ENCODE measurements at places on chromosomes 5 and 9.

GRCh38 chr5:139378101-139378825, 4.8 kb downstream of the SLC23A1 start:
- H3K36me3 ChIP-seq, result no peaks in the 10 kb centered on the region
- no peaks in the 10 kb centered on the region for H3K27me3 ChIP-seq
- H3K4me1 ChIP-seq, result peaks cover 22% of the 10 kb centered on the region
- no peak overlapping the region for H3K27ac ChIP-seq
- no peak for DNase-seq

DNA sequence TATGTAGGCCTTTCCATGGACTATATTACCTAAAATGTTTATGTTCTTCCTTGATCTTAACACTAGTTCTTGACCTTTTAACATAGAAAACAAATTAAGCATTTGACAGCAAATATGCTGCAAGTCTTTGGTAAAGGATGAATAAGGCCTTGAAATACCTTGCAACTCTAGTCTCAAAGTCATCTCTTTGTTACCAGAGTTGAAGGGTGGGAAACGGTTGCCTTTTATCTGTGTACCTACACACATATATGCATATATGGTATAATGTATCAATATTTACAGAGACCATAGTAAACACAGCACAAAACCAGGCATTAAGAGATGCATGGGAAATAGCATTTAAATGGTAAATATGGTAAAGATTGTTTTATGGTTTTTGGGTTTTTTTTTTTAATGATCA, 16.5 kb downstream of the KIF2A start:
- H3K4me3 ChIP-seq, result no peak overlapping the region
- DNase-seq, result no peak
- H3K27ac ChIP-seq, result no peak overlapping the region

DNA sequence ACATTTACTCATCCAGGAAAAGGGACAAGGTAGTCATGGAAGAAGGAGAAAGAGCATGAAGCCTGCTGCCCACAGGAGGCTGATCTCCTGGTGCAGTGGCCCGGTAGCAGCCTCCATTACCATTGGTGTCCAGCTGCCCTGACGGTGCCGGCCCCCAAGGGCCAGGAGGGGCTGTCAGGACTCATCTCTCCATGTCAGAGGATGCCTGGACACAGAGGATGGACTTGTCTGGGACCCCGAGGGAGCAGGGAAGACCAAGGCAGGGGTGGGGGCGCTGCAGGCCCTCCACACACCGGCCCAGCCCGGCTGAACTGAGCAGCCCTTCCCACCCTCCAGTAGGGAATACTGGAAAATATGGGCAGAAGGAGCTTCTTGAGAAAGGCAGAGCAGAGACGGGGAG, 52.2 kb downstream of the IRX2 start:
- H3K27me3 ChIP-seq, result no peaks in the 10 kb centered on the region
- H3K27ac ChIP-seq, result no peak overlapping the region
- no peak for DNase-seq
- H3K4me3 ChIP-seq, result no peak overlapping the region

- no peak overlapping the region for H3K27ac ChIP-seq
- H3K4me1 ChIP-seq, result no peaks in the 10 kb centered on the region
- no peak for DNase-seq
- H3K4me3 ChIP-seq, result no peak overlapping the region
- no peaks in the 10 kb centered on the region for H3K27me3 ChIP-seq
These were observed 42.8 kb upstream of the GDNF start for GRCh38 chr5:37882636-37883035.

- no peaks in the 10 kb centered on the region for H3K27me3 ChIP-seq
- no peaks in the 10 kb centered on the region for H3K4me1 ChIP-seq
- H3K36me3 ChIP-seq, result no peaks in the 10 kb centered on the region
- H3K27ac ChIP-seq, result no peak overlapping the region
- no peak overlapping the region for H3K4me3 ChIP-seq
These were observed 734.5 kb upstream of the NUDT12 start for GRCh38 chr5:104297076-104297475.

GRCh38 chr9:84067821-84068220, 87.2 kb downstream of the RMI1 start:
- no peak overlapping the region for H3K4me3 ChIP-seq
- DNase-seq, result no peak
- no peaks in the 10 kb centered on the region for H3K27me3 ChIP-seq
- no peaks in the 10 kb centered on the region for H3K4me1 ChIP-seq
- H3K27ac ChIP-seq, result no peak overlapping the region

- no peaks in the 10 kb centered on the region for H3K36me3 ChIP-seq
- no peaks in the 10 kb centered on the region for H3K4me1 ChIP-seq
- H3K27me3 ChIP-seq, result no peaks in the 10 kb centered on the region
- no peak overlapping the region for H3K4me3 ChIP-seq
- no peak overlapping the region for H3K27ac ChIP-seq
These were observed 27.9 kb downstream of the USP20 start for GRCh38 chr9:129863059-129863690.

DNA sequence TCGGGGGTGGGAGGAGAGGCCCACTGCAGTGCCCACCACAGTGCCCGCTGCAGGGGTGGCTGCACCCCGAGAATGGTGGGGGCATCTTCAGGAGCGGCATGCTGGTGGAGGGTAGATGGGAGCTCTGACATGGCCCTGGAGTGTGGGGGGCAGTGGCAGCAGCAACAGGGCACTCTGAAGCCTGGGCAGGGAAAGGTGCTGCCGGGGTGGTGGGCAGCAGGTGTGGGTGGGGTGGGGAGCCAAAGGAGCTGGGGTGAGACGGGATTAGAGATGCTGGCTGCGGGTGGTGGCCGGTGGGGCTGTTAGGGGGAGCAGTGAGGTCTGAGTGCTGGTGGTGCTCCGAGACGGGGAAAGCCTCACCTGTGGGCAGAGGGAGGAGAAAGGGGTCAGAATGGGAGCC, 18.0 kb downstream of the FAM193B start:
- H3K36me3 ChIP-seq, result no peaks in the 10 kb centered on the region
- H3K4me3 ChIP-seq, result no peak overlapping the region
- H3K4me1 ChIP-seq, result no peaks in the 10 kb centered on the region
- no peak overlapping the region for H3K27ac ChIP-seq
- H3K27me3 ChIP-seq, result no peaks in the 10 kb centered on the region

GRCh38 chr9:128626181-128626580, 30.5 kb downstream of the DYNC2I2 start:
- no peaks in the 10 kb centered on the region for H3K4me1 ChIP-seq
- H3K36me3 ChIP-seq, result no peaks in the 10 kb centered on the region
- no peak for DNase-seq
- H3K27ac ChIP-seq, result no peak overlapping the region
- H3K27me3 ChIP-seq, result no peaks in the 10 kb centered on the region

- no peak overlapping the region for H3K27ac ChIP-seq
- H3K36me3 ChIP-seq, result no peaks in the 10 kb centered on the region
- H3K4me3 ChIP-seq, result no peak overlapping the region
- H3K4me1 ChIP-seq, result no peaks in the 10 kb centered on the region
- no peak for DNase-seq
These were observed 218.9 kb upstream of the NMUR2 start for GRCh38 chr5:152623951-152624350.

GRCh38 chr9:107422189-107423185, 67.1 kb downstream of the KLF4 start:
- no peaks in the 10 kb centered on the region for H3K4me1 ChIP-seq
- peak; percentile 79 for DNase-seq
- no peak overlapping the region for H3K4me3 ChIP-seq
- H3K27me3 ChIP-seq, result no peaks in the 10 kb centered on the region
- H3K27ac ChIP-seq, result no peak overlapping the region
- no peaks in the 10 kb centered on the region for H3K36me3 ChIP-seq

GRCh38 chr9:136880651-136881050, 5.7 kb upstream of the TRAF2 start:
- no peaks in the 10 kb centered on the region for H3K36me3 ChIP-seq
- no peaks in the 10 kb centered on the region for H3K27me3 ChIP-seq
- no peak overlapping the region for H3K4me3 ChIP-seq
- H3K27ac ChIP-seq, result no peak overlapping the region
- no peak for DNase-seq

DNA sequence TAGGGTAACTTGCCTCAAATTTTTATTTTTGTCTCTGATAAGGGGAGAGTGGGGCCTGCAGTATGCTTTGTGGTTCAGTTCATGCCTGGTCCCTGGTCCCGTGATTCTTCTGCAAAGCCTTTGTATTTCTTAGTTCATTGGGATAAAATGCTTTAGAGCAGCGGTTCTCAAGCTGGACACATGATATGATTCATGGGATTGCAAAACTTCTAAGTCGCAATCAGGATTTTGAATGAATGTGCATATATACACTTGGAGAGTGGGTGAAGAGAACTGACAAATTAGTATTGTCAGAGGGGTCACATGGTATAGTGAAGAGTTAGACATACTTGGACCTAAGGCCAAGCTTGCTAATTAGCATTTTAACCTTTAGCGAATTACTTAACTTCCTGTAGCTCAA, 265.4 kb upstream of the KLF9 start:
- no peak overlapping the region for H3K4me3 ChIP-seq
- H3K4me1 ChIP-seq, result no peaks in the 10 kb centered on the region
- no peak overlapping the region for H3K27ac ChIP-seq
- no peak for DNase-seq
- no peaks in the 10 kb centered on the region for H3K27me3 ChIP-seq

GRCh38 chr5:116271446-116272025, 186.7 kb downstream of the COMMD10 start:
- no peak for DNase-seq
- H3K36me3 ChIP-seq, result no peaks in the 10 kb centered on the region
- H3K27me3 ChIP-seq, result no peaks in the 10 kb centered on the region
- no peak overlapping the region for H3K27ac ChIP-seq

DNA sequence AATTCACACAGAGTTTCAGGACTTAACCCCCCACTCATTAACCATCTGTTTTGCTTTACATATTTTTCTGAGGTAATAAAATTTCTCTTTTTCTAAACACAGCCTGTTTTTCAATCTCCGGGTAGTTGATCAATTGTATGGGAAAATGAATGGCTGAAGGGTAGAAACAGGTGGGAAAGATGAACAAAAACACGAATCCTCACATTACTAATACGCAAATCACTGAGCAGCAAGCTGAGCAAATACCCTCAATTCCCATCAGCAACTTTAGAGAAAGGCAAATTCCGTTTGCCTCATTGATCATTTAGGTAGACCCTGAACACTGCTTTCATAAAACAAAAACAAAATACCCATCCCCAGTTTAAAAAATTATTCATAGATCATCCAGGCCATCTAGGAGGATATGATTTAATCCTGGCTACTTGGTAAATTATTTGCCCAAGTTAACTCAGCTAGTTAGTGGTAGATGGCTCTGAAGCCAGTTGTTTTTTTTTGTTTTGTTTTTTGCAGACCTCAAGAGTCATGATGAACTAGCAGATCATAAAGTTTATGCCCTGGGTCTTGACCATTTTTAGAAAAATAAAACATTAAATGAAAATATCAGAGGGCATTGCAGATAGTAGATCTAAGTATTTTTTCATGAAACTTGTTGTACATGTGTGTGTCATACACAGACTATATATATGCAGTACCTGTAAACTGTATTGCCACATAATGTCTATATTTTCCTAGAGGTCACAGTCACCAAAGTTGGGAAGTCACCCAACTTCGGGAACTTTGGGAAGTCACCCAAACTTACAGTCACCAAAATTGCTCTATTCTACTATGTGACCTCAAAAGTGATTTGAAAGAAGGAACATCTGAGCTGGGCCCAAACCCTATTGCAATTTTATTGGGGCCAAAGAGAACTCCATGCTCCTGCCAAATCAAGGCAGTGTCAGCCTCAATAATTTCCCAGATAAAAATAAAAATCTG, 1.6 kb upstream of the CD274 start:
- no peak overlapping the region for H3K27ac ChIP-seq
- no peaks in the 10 kb centered on the region for H3K27me3 ChIP-seq
- H3K36me3 ChIP-seq, result no peaks in the 10 kb centered on the region

- H3K27ac ChIP-seq, result no peak overlapping the region
- DNase-seq, result no peak
- H3K4me3 ChIP-seq, result no peak overlapping the region
- H3K4me1 ChIP-seq, result no peaks in the 10 kb centered on the region
- H3K36me3 ChIP-seq, result no peaks in the 10 kb centered on the region
These were observed 69.8 kb upstream of the TNFSF8 start for GRCh38 chr9:115000217-115000639.

- H3K36me3 ChIP-seq, result no peaks in the 10 kb centered on the region
- no peak for DNase-seq
- H3K27ac ChIP-seq, result no peak overlapping the region
These were observed 88.0 kb upstream of the MAN2A1 start for GRCh38 chr5:109601736-109602135.

GRCh38 chr5:135069895-135070657, 36.0 kb upstream of the PITX1 start:
- H3K4me3 ChIP-seq, result no peak overlapping the region
- no peaks in the 10 kb centered on the region for H3K27me3 ChIP-seq
- no peak for DNase-seq

DNA sequence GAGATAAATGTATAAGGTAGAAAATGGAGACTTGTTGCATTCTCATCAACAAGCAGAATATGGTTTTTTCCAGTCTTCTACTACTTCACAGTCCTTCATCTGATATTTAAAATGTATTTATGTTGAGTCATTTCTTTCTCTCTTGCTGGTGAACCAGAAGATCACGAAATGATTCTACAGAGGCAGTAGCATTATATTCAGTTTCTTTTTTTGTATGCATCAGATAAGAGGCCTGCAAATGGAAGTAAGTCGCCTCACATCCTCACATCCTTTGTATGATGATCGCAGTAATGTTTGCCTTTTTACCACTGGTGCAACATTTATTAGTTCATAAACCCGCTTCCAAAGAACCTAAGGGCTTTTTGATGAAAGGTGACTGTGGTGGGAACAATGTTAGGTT, 22.1 kb upstream of the IL13 start:
- H3K4me1 ChIP-seq, result no peaks in the 10 kb centered on the region
- H3K4me3 ChIP-seq, result no peak overlapping the region
- H3K36me3 ChIP-seq, result peaks cover 57% of the 10 kb centered on the region

- H3K36me3 ChIP-seq, result no peaks in the 10 kb centered on the region
- no peaks in the 10 kb centered on the region for H3K27me3 ChIP-seq
- H3K4me3 ChIP-seq, result peak overlapping the region; percentile 0
- peak overlapping the region; percentile 43 for H3K27ac ChIP-seq
- peaks cover 4% of the 10 kb centered on the region for H3K4me1 ChIP-seq
- DNase-seq, result no peak
These were observed 243.4 kb upstream of the KLF4 start for GRCh38 chr9:107732781-107733522.

GRCh38 chr5:52799358-52799982, 11.8 kb downstream of the ITGA1 start:
- no peak for DNase-seq
- peak overlapping the region; percentile 81 for H3K27ac ChIP-seq
- peaks cover 10% of the 10 kb centered on the region for H3K4me1 ChIP-seq
- peak overlapping the region; percentile 73 for H3K4me3 ChIP-seq
- H3K27me3 ChIP-seq, result no peaks in the 10 kb centered on the region

Measured in Peyer's patch (tissue), 4 donors.